Astrocyte of the cerebellum (primary cell): ENCODE measurements at places on chromosomes 5 and 9.

DNA sequence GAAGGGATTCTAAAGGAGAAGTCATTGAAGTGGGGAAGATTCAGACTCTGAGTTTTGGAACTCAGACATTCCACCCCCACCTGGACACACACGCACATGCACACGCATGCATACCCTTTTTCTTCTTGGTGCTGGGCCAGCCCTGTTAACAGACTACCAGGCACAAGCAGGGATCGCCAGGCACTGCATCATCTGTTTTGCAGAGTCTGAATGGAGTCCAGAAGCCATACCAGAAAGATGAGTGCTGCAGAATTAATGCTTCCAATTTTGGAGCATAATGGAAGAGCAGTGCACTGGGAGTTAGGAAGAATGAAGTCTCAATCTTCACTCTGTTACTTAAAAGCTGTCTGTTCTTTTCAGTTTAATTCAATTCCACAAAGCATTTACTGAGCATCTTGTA lies 95.5 kb downstream of the PDE8B start:
- DNase-seq, result no peak

DNA sequence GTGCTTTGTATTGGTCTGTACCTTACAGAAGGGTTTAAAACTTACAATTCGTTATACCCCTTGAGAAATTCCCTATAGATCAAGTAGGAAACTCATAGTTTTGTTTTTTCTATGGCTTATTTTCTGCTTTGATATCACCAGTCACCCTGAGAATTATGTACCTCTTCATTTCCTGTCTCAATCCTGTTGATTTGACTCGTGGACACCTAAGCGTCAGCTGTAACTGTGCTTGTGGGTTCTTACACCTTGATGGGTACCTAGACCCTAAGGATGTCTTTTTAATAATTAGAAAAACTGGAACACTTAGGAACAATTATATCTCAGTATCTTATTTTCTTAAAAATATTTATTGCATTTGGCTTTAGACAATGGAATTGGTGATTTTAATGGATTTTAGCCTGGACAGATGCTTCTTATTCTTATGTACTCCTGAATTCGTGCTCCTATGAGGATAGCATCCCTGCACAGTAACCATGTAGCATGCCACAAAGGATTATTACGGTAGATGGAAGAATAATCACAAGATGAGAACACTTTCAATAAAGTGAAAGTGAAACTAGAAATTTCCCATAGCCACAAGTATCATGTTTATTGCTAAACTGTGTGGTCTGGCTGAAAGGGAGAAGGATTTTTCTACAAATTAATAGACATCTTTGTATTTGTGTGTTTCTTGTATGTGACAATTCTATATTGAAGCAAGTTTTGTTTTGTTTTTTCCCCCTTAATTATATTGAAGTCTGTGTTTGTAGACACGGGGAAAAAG lies 1920.3 kb upstream of the WWC1 start:
- peak; percentile 16 for DNase-seq

GRCh38 chr9:110999379-110999778 lies 38.9 kb downstream of the LPAR1 start:
- DNase-seq, result no peak

DNA sequence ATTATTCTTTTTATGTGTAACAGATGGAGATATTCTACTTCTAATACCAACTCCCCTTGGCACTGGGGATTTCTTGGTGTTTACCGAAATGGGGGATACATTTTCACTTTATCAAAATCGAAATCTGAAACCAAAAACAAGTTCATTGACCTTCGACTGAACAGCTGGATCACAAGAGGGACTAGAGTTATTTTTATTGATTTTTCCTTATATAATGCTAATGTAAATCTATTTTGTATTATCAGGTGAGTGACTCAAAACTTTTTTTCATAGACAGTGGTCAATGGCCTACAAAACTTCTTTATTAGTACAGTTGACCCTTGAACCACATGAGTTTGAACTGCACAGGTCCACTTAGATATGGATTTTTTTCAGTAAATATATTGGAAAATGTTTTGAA lies 10.2 kb downstream of the PKD2L2 start:
- no peak for DNase-seq

DNA sequence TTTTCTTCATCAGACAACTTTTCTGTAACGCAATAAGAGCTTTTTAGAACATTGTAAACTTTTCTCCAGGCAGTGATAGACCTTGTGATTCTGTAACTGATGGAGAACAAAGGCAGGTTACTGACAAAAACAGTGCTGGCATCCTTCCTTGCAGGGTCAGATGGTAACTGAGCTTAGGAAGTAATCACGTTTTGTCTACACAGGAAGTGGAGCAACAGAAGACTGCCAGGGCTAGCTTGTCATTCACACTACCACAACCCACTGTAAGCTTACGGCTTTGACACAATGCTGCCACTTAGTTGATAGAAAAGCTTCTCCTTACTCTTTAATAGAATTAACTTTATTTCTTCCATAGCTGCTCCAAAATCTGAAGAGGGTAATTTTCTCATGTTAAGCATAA lies 46.8 kb downstream of the FBN2 start:
- DNase-seq, result peak; percentile 4

GRCh38 chr9:920927-921326 lies 55.5 kb upstream of the DMRT3 start:
- DNase-seq, result no peak

- DNase-seq, result no peak
Measured at GRCh38 chr9:98907055-98907454, 36.7 kb upstream of the COL15A1 start.

DNA sequence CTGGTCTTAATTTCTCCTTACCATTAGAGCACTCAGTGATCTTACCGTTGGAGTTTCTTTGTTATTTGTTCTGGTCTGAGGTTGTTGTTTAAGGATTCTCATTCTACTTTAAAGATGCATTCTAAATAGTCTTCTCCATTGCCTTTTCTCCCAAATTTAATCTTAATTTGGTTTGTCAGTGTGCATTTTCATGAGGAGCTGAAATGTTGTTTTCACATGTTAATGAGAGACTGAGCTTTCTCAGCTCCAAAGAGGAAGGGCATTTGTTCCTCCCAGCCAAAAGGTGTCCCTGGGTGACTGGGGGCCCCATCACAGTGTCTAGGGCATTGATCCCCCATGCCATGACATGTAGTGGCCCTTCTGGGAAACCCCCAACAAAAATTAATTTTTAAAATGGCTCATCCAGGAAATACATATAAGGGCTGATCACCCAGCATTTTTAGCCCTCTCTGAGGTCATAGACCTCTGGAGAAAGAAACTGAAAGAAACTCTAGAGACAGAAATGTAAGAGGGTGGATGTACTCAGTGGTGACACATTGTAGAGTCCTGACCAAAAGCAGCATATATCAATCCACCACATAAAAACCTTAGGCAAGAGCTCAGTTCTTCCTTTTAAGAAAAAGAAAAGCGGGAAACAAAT lies 240.4 kb upstream of the RAI14 start:
- DNase-seq, result no peak

DNA sequence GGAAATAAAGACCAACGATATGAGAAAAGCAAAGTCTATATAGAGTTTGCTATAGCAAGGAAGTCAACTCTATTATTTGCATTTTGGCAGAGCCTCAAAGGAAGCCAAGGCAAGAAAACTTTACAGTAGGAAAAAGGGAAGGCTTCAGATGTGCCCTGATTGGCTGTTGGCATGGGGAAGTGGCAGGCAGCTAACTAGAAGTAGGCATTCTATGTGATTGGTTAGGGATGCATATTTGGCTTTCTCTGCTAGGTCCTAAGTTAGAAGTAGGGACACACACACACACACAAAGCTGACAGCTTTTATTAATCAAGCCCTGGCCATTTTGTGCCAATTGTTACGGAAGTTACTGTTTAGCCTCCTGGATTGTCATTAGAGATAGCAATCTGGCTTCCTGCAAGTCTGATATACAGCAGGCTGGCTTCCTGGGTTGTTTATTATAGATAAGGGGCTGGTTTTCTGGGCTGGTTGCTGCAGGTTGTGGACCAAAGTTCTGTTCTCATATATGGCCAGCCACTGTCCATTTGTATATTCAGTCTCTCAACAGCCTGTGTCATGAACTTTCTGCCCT lies 308.1 kb upstream of the GRAMD2B start:
- DNase-seq, result no peak

- no peak for DNase-seq
Measured at GRCh38 chr9:121302786-121303185, 34.8 kb downstream of the GSN start.

- DNase-seq, result no peak
Measured at GRCh38 chr5:94174748-94175411, 433.5 kb upstream of the POU5F2 start.

DNA sequence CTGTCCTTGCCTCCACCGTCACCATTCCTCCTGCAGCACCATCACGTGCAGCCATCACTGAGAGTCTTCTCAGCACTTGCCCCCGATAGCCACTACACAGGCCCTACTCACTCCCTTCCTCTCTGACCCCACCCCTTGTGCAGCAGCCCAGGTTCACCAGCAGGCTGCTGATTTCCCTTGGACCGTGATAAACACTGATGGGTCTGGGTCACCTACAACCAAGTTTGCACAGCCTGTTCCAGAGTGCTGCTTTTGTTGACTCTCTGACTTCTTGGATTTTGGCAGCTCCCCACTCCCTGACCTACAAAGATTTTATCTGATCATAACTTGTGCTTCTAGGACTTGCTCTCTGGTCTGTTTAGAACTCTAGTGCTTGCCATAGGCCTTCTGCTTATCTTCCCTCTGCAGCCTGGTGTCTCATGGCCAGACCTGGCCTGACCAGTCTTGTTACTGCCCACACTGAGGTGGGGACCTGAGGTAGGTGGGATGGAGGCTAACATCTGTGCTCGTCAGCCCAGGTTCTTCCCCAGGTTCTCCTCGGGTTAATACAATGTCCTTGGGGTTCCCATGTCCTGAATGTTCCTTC lies 109.3 kb downstream of the TARS1 start:
- DNase-seq, result no peak

DNA sequence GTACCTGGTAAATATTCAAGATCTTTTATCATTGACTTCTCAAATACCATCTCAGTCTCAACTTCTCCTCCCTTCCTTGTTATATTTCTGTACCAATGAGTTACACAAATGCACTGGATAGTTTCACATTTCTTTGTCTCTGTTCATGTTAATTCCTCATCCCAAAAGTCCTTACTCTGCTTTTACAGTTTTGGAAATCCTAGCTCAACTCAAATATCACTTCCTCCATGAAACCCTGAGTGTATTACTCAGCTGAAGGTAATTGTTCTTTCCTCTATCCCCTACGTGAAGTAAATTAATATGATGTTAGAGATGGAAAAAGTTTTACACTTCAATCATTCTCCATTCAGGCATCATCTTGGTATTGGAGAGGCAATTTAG lies 241.5 kb downstream of the TLE4 start:
- no peak for DNase-seq

- no peak for DNase-seq
Measured at GRCh38 chr5:75756981-75757380, 39.7 kb upstream of the POC5 start.

- no peak for DNase-seq
Measured at GRCh38 chr5:169027501-169028061, 273.4 kb downstream of the SLIT3 start.

- no peak for DNase-seq
Measured at GRCh38 chr9:19690128-19690527, 98.7 kb downstream of the SLC24A2 start.

GRCh38 chr9:130499804-130500263 lies 55.1 kb downstream of the ASS1 start:
- no peak for DNase-seq

DNA sequence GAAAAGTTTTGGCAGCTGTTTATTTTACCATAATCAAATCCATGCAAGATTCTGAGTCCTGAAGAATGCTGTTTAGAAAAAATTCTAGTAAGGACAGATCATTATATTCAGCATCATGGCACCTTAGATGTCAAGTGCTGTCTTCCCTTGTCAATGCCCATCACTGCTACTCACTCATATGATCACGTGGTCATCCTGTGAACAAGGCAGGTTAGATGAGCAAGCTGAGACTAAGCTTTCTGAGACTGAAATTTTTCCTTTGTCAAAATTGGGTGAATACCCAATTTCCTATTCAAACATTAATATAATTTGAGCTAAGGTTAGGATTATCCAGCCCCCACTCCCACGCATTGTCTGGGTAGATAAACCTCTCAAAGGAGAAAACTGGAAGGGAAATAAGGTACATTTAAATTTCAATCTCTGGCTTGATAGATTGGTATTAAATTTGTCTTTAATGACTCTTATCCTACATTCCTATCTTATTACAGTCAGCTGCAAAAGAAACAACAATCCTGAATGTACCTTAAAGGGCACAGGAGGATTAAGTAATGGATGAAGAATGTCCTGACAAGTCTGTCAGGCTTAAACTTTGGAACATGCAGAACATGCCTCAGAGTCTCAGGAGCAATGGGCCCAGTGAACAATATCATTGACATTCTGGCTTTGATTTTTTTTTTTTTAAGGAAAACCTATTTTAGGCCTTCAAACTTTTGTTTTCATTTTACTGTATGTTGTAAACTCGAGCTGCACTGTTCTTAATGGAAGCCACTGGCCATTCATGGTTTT lies 148.7 kb upstream of the RANBP3L start:
- DNase-seq, result no peak

DNA sequence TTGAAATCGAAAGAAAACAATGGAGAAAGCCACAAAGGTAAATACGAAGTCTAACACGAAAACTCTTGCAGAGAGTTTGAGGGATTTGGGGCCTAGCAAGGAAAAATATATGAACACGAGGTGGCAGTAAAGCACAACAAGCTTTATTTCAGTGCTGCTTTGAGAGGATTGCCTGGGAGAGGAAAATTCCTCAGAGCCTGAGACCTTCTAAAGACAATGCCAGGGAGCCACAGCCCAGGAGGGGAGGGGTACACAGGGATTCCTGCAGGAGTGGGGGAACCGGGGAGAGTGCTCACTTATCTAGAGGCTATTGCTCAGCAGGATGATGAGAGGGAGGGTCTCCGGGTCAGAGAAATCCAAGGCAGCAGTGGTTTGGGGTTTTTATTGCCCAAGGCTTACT lies 134.9 kb upstream of the ADCY2 start:
- DNase-seq, result peak; percentile 57

DNA sequence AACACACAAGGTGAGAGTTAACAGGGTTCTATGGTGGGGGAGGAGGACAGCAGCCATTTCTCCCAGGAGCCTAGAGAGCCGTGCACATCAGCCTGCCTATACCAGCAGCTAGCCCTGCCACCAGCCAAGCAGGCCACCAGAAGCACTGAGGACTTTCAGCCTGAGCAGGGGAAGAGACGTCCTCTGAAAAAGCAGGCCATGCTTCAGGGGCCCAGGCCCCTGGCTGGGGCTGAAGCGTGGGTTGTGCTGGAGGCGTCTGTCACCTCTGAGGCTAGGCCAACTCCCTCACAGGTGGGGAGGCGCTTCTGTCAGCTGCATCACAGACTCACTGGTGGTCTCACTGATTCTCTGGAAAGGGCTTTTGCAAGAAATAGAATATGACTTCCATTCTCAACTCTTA lies 16.3 kb downstream of the FSTL4 start:
- DNase-seq, result no peak

GRCh38 chr5:171984748-171985419 lies 21.6 kb downstream of the FBXW11 start:
- peak; percentile 42 for DNase-seq

DNA sequence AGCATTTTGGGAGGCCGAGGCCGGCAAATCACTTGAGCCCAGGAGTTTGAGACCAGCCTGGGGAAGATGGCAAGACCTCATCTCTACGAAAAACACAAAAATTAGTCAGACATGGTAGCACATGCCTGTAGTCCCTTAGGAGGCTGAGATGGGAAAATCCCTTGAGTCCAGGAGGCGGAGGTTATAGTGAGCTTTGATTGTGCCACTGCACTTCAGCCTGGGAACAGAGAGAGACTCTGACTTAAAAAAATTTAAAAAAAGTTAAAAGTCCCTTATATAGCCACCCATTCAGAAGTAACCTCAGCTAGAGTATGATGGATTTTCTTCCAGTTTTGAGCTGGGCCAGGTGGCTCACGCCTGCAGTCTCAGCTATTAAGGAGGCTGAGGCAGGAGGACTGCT lies 72.4 kb downstream of the UGCG start:
- no peak for DNase-seq

- DNase-seq, result no peak
Measured at GRCh38 chr5:80655231-80655774, 520 bp upstream of the DHFR start.
